ENCODE measurements at places on chromosomes 5 and 9.

GRCh38 chr5:171483551-171484135 is 64.2 kb downstream of the FGF18 start:
- no peak overlapping the region for H3K4me3 ChIP-seq
- no peaks in the 10 kb centered on the region for H3K27me3 ChIP-seq
- no peaks in the 10 kb centered on the region for H3K4me1 ChIP-seq
- no peak for DNase-seq
- no peak overlapping the region for H3K27ac ChIP-seq

- no peaks in the 10 kb centered on the region for H3K27me3 ChIP-seq
- no peak for DNase-seq
- no peaks in the 10 kb centered on the region for H3K36me3 ChIP-seq
Observed at GRCh38 chr9:107404161-107404560, 85.4 kb downstream of the KLF4 start.

GRCh38 chr5:173236531-173237142 is 1.6 kb upstream of the NKX2-5 start:
- no peak for DNase-seq
- H3K4me3 ChIP-seq, result no peak overlapping the region
- H3K36me3 ChIP-seq, result no peaks in the 10 kb centered on the region
- H3K27me3 ChIP-seq, result peaks cover 99% of the 10 kb centered on the region

- H3K27me3 ChIP-seq, result no peaks in the 10 kb centered on the region
- H3K4me1 ChIP-seq, result peaks cover 30% of the 10 kb centered on the region
- H3K36me3 ChIP-seq, result peaks cover 51% of the 10 kb centered on the region
- no peak for DNase-seq
Observed at GRCh38 chr9:89447416-89447815, 50.5 kb downstream of the SEMA4D start.

Measured in thymus (tissue), 14 donors.